ENCODE measurements at places on chromosomes 16 and 17.

DNA sequence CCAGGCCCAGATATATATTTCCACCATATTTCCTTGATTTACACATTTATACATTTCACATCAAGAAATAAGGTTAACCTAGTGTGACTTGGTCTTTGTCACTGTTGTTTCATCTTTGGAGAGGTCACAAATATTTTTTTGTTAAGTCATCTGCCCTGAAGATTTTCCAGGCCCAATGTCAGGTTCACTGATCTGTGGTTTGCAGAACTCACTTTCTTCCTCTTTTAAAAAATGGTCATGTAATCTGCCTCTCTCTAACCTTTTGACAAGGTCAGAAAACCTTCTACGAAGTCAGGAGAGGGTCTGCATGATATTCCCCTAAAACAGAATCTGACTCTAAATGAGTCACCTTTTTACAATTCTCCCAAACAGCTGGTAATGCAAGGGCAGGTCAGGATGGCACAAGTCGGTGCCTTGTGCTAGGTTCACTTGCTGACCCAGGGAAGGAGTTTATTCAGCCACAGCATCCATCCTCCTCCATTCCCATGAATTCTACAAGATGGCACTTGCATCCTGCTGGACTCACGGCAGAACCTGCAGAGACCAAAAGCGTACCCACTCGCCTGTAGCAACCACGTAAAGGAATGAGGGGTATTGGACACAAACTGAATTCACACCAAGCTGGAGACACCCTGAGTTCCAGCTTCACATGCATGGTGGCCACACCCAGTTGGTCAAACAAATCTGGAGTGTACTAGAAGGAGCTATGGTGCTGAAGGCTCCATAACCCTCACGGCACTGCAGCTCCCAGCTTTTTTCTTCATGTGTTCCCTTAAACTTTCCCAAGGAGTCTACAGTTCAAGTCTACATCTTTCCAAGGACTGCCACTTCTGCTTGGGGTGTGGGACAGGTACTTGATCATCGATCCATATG lies 1.6 kb upstream of the KIAA0513 start:
- no peak for DNase-seq

DNA sequence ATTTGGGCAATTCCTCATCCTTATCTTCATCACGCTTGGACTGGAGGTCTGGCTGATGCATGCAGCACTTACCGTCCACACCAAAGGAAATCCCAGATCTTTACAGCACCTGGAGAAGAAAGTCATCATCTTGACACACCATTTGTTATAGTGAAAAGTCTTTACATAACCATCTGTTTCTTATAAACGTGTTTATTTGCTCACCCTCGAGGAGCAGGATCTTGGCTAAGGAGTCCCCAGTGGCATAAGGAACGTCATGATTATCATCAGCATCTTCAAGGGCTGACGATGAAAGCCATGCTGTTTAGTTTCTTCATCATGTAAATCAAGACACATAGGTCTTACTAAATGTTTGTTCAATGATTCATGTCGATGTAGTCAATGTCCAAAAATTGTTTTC lies 248.8 kb upstream of the ELAC2 start:
- DNase-seq = no peak

DNA sequence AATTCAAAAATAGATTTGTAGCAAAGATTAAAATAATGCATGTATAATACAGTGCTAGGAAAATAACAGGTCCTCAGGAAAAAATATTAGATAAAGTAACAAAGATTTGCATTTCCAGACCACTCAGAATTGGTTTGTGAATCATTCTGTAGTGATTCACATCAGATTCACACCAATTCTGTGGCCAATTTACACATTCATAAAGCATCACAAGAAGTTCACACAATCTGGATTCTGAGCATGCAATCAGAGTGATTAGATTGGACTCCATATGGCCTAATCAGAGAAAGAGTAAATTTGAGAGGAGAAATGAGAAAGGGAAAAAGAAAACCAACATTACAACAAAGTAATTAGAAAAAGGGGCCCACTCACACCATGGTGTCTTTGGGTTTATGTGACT lies 36.0 kb upstream of the SLC47A1 start:
- no peak for DNase-seq

DNA sequence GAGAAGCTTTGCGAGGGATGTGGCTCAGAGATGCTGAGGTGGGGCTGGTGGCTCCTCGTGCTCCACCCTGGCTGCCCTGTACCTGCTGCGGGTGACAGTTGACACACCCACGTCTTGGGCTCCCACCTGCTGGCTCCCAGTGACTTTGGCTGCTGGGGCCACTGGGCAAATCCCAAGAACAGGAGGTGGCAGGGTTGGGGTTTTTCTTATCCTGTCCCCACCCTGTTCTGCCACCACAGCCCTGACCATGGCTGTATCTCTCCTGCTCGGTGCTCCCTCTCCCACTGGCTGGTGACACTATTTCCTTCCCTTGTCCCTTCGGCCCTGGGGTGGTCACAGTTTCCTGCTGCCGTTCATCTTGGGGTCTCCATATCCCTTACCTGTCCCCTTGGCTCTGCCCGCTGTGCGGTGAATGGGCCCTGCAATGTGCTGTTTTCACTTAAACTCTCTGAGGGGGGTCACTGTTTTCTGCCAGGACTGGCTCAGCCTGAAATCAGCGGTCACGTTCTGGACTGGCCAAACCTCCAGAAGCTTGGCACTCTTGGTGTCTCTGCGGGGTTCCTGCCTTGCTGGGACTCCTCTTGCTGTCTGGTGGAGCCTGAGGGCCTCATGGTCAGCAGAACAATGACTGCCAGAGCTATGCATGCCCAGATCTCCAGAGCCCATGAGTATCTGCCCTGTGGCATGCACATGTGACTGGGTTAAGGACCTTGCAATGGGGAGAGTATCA lies 144.2 kb downstream of the IRF8 start:
- DNase-seq = no peak

GRCh38 chr17:27296428-27296979 lies 2.6 kb downstream of the WSB1 start:
- no peak for DNase-seq

- DNase-seq = no peak
Observed at GRCh38 chr17:71572343-71572742, 548.5 kb upstream of the SOX9 start.
